Activated CD8-positive, alpha-beta memory T cell treated with anti-CD3 and anti-CD28 coated beads, Interleukin-2, amount 50 U/mL, for 4 hours (primary cell): ENCODE measurements at places on chromosomes 11 and 22.

DNA sequence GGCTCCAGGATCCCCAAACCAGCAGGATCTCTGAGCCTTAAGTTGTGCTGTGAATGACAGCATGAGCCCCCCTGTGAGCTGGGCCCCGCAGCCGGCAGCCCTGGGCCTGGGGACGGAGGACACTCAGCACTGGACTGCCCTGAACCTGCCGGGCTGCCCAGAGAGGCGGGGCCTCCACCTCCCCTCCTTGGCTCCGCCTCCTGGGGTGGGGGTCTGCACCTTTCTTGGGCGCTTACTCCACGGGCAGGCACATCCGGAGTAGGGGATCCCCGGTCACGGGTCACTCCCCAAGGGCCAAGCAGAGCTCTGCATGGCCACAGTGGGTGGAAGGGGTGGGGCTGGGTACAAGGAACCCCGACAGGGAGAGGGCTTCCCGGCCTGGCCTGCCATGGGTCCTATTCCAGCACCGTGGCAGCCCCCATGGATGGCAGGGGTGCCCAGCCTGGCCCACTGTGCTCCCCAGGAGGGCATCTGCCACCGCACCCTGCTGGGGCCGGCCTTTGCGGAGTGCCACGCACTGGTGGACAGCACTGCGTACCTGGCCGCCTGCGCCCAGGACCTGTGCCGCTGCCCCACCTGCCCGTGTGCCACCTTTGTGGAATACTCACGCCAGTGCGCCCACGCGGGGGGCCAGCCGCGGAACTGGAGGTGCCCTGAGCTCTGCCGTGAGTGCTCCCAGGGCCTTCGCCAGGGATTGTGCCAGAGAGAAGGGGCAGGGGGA, 5.4 kb downstream of the MUC5B start:
- DNase-seq: no peak

DNA sequence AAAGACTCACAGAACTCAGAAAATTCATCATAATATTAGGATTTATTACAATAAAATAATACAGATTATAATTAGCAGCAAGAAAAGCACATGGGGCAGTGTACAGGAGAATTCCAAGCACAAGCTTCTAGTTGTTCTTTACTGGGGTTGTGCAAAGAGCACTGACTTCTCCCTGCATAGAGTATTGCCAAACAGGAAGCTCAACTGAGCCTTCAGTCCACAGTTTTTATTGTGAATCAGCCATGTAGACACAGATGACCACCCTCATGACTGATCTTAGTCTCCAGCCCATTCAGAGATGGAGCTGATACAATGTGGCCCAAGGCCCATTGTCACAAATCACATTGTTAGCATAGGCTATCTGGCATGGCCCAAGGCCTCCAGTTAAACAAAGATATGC, 798.9 kb downstream of the KCNA4 start:
- no peak for DNase-seq

DNA sequence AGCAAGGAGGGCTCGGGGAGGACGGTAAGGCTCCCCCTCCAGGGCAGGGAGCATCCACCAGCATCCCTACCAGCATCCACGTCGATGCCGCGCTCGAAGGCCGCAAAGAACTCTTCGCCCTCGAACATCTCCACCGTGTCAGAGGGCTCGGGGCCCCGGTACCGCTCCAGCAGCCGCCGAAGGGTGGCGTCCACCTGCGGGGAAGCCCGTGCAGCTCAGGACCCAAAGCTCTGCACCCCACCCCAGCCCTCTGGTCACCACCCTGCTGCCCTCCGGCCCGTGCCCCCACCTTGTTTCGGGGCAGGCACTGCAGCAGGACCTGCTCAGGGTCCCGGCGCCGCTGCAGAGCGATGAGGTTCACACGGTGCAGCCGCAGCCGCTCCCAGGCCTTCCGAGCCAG, 2.4 kb upstream of the SLC25A22 start:
- DNase-seq: no peak

- DNase-seq: no peak
Measured at GRCh38 chr11:126433989-126434949, 78.8 kb downstream of the ST3GAL4 start.

GRCh38 chr11:112364962-112365481, 104.4 kb upstream of the PLET1 start:
- DNase-seq: no peak

- DNase-seq: peak; percentile 72
Measured at GRCh38 chr22:39622881-39623367, 52.4 kb downstream of the CACNA1I start.

GRCh38 chr22:34333285-34333684, 413.0 kb upstream of the LARGE1 start:
- no peak for DNase-seq
